Cerebellar nuclear complex (tissue), 1 donor: ENCODE measurements at places on chromosomes 12 and 14.

DNA sequence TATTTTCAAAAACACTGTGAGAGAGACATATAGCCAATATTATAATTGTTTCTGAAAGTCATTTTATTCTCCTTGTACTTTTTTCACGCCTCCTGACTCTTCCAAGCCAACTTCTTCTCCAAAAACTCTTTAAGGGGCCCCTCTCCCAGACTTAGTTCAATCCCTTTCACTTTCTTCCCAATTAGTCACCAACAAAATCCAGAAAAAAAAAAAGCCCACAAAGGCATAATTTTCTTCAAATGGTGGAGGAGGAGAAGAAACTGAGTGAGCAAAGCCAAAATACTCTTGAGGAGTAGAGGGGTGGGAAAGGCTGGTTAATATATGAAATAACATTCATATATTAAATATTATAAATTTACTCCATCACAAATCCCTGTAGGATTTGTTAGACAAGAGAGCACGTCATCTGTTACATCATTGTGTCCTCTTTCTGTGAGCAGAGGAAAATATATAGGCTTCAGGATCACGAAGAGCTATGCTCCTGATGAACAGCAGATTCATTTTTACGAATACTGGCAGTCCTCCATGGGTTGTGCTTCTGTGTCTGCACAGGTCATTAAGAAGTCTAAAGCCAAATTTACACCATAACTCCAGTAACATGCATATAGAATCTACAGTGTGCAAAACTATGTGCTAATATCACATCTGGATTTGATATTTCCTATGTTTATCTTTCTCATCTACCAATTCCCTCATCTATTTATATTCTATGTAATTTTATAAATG lies 25.9 kb upstream of the NID2 start:
- no peak for DNase-seq

- no peak for DNase-seq
Measured at GRCh38 chr12:15592934-15593333, 196.3 kb downstream of the EPS8 start.

GRCh38 chr12:103626498-103626897 lies 39.4 kb downstream of the STAB2 start:
- peak; percentile 82 for DNase-seq

- no peak for DNase-seq
Measured at GRCh38 chr12:80576641-80577418, 130.6 kb upstream of the MYF6 start.

DNA sequence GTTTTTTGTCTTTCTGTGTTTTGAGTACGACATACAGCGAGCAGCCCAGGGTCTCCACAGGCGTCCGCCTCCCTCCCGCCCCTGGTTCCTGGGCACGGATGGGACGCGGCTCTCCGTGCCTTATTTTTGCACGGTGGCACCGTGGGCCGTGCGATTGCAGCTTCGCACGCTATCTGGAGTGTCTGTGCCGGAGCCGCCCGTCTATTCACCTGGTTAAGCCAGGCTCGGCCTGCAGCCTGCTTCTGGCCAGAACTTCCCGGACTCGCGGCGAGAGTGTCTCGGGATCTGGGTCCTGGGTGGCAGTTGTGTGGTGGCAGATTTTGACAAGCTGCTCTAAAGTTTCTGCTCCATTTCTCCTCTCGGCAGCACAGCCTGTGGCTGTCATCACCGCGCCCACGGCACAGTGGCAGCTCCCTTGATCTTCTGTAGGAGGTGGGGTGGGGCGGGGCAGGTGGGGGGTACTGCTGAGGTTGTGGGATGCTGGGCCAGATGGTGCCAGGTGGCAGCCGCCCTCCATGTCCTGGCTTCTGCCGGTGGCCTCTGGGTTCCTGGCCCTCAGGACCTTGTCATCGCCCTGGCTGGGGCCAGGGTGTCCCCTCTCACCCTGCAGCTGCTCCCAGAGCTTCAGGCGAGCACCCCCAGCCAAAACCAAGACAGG lies 2.9 kb downstream of the MMP17 start:
- no peak for DNase-seq

GRCh38 chr12:32854097-32854496 lies 42.5 kb downstream of the PKP2 start:
- DNase-seq, result no peak

GRCh38 chr12:80761838-80762237 lies 45.1 kb downstream of the MYF5 start:
- no peak for DNase-seq

DNA sequence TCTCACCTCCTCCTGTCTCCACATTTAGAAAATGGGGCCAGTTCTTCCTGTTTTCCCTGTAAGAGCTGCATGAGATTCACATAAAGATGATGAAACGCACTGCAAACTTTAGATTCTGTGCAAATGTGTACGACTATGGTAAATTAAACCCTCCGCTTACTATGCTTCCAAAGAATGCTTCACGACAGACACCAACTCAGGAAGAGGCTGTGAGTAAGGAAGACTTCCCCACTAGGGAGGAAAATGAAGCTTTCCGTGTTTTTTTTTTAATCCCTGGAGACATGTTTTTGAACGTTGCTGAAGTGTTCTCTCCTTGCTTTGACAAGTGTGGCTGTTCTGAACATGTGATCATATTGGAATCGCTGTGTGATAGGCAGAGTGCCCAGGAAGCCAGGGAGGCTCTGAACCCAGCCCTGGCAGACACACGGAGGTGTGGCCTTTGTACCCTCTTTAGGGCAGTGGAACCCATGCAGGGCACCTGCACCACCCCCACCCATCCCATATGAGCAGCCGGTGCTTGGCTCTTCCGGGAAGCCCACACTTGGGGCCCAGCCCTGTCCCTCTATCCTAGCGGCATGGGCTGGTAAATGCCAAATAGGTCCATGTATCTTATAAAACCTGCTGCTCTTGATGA lies 7.5 kb upstream of the SYNE3 start:
- no peak for DNase-seq

- DNase-seq, result no peak
Measured at GRCh38 chr12:71158361-71158882, 623 bp upstream of the TSPAN8 start.

- no peak for DNase-seq
Measured at GRCh38 chr12:636632-637031, 26.6 kb downstream of the NINJ2 start.

- no peak for DNase-seq
Measured at GRCh38 chr12:88142610-88142991, 494 bp downstream of the TMTC3 start.

DNA sequence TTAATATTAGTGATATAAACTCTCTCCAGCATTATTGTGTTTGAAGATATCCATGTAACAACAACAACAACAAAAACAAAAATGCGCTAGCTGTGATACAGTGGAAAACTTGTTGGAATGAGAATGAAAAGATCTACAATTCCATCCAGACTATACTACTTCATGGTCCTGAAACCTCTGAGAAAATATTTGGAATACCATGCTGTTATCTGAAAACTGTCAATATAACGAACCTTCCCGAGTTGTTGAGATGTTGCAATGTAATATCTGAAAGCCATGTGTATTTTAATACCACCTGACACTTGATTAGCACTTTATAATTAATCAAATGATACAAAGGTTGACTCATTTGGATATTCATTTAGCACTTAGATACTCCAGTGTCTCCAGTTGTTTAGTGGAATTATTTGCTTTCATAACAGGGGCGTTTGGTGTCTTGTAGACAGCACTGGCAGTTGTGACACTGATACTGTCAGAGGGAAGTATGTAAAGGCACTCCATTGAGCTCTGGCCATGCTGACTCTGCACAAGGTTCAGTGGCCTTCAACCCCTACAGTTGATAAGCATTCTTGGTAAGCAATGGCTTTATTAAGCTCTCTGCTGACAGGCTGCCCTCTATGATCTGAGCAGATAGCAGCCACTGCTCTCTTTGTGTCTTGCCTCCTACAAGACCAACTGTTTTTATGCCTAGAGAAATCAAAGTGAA lies 447.1 kb upstream of the SEL1L start:
- DNase-seq, result no peak

DNA sequence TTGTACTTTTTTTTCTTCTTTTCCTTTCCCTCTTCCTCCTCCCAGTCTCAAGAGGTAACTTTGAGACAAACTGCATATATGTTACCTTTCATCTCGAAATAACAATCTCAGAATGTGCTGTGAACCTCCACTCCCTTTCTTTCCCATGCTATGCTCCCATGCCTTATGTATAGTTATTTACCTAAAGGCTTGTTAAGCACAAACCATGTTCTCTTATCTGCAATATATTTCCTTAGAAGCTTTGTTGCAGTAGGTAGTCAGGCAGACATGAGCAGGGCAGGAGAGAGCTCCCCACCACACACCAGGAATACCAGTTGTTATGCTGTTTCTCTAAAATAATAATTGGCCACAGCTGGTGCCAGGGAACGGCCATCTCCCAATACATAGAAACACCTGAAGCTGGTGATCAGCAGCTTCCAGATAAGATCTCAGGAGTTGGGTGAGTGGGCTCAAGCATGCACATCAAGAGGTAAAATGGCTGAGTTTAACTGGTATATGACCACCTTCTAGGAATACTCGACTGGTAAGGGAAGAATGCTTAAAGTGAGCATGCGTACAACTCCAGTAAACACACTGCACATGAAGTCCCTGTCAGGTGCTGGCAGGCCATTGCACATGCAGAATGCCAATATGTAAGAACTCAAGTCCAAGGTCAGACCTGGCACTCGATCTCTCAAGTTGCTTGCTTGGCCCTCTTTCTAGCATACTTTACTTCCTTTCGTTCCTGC lies 14.8 kb upstream of the DHRS2 start:
- DNase-seq, result no peak

- DNase-seq, result peak; percentile 20
Measured at GRCh38 chr14:33950320-33951182, at the start of gene EGLN3. Gene EGLN3 (minus strand): TSS chr14:33951074. CDS start chr14:33950752, 322 bp downstream.

DNA sequence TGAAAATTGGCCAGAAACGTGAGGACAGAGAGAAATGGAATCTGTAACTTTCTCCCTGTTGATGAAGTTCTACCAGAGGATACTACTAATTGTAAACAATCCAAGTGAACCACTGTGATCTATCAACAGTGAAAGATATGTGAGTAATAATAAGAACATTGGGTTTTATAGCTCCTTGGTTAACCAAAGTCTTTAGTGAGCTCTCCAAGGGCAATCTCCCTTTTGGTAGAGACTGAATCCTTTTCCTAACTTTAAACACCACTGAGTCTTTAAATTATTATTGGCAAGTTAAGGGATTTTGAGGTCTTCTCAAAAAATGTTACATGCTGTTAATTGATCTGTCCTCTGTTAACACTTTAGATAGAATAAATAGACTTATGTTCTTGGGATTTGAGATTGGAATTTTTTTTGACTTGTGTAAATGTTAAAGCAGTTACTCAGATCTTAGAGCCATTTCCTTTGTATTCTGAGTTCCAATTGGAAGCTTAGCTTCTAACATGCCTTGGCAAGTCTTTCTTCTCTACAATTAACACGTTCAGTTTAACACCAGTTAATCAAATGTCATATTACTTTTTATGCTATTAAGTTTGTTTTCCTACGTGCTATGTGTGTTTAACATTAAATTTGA lies 338.2 kb upstream of the DDHD1 start:
- no peak for DNase-seq

DNA sequence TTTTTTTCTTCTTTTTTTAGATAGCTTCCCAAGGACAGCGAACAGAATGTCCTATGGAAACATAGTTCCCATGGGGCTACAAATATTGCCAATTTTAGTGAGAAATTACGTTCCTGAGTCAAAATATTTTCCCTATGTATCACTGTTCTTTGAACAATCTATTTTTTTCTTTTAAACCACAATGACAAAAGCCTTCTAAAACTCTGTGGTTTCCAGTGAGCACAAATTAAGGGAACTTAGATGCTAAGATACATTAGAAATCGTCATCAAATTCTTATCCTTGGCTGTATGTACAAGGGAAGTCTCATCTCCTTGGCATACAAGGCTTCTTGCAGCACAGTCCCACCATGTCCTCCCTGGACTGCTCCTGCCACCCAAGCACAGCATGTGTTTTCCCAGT lies 17.9 kb downstream of the CPM start:
- DNase-seq, result no peak

- no peak for DNase-seq
Measured at GRCh38 chr14:76090616-76091391, 60.9 kb upstream of the GPATCH2L start.

DNA sequence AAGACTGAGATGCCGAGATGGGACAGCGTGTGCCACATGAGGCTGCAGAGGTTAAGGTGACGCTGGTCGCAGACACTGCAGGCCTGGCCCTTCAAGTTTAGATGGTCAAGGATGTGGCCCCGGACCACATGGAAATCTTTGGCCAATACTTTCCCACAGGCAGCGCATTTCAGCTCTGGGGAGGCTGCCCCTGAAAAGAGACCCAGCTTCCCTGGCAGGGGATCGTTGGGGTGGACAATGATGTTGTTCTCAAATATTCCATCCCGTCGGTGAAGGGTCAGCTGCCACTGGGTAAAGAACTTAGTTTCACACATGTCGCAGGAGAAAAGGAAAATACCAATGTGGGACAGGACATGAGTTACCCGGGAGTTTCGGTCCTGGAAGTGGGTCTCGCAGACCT lies 3.0 kb downstream of the ZBTB39 start:
- no peak for DNase-seq

GRCh38 chr12:113134521-113134951 lies 1.0 kb downstream of the RASAL1 start:
- no peak for DNase-seq

GRCh38 chr12:106251631-106252455 lies 4.0 kb upstream of the CKAP4 start:
- no peak for DNase-seq

DNA sequence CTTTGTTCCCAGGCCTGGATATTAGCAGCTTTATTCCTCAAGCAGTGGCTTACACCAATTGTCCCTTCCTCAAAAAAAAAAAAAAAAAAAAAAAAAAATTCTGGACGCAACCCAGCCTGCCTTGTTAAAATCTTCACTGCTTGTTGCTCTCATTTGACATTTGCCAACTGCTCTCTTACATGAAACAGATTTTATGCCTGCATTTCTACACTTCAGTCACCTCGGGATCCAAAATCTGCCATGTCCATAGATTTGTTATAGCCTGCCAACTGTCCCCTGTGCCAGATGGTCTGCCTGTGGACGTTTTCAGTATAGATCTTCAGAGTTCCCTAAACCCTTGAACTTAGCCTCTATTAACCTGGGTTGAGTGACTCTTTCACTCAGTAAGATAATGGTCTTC lies 651.5 kb downstream of the FSCB start:
- no peak for DNase-seq

GRCh38 chr14:94548131-94548998 lies 12.9 kb upstream of the SERPINA4 start:
- no peak for DNase-seq

DNA sequence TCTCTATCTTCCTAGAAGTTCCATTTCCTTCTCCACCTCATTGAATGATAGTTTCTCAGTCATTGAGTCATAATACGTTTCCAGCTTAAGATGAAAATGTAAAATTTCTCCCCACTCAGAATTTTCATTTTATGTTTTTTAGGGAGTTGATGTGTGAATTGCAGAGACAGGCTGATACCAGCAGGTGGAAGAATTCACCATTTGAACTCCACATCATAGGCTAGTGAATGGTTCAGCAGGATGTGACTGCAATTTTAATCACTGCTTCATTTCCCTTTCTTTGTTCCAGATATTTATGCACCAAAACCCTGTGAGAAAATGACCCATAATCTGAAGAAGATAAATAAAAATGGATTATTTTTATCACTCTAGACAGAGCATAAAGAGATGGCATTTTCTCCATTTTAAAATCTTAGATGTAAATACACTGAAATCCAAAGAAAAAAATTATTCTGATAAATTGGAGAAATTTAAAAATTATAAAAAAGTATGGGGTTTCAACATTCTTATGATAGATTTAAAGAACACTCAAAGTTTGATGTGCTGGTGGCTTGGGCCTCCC lies 10.6 kb upstream of the PYGL start:
- no peak for DNase-seq

GRCh38 chr12:89270548-89270947 lies 81.8 kb downstream of the DUSP6 start:
- DNase-seq, result no peak

GRCh38 chr12:81440001-81440400 lies 319.1 kb downstream of the PPFIA2 start:
- no peak for DNase-seq
